Dorsolateral prefrontal cortex (tissue), 122 donors: ENCODE measurements at places on chromosomes 5 and 9. TPM values are rescaled to one million over a fixed set of nuclear protein-coding genes. Genes with fewer than 3 reads are reported as not detected.

GRCh38 chr9:126925876-126926275 lies 11.3 kb downstream of the RALGPS1 start:
- no peak for DNase-seq

DNA sequence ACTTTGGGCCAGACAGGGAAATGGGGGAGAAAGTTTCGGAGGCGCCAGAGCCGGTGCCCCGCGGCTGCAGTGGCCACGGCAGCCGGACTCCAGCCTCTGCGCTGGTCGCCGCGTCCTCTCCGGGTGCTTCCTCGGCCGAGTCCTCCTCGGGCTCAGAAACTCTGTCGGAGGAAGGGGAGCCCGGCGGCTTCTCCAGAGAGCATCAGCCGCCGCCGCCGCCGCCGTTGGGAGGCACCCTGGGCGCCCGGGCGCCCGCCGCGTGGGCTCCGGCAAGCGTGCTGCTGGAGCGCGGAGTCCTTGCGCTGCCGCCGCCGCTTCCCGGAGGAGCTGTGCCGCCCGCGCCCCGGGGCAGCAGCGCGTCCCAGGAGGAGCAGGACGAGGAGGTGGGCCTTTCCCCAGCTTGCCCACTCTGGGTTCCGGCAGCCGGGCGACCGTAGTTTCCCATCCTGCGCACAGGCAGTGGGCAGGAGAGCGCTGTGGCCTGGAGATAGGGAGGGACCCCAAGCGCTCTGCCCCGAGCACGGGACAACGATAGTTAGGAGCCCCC lies 516 bp downstream of the MAST4 start:
- no peak for DNase-seq

The HK3 gene
- 4.9 TPM for total RNA-seq

GRCh38 chr5:66542711-66543110 lies 53.5 kb upstream of the MAST4 start:
- no peak for DNase-seq

The ECM2 gene
- total RNA-seq = 5.1 TPM
